ENCODE measurements at places on chromosomes 5 and 9. TPM values are rescaled to one million over a fixed set of nuclear protein-coding genes. Genes with fewer than 3 reads are reported as not detected.

Gene THG1L
- 42.4 TPM for total RNA-seq

Gene LRRC14B
- not detected for total RNA-seq

Gene C5orf15
- 31.8 TPM for total RNA-seq

DNA sequence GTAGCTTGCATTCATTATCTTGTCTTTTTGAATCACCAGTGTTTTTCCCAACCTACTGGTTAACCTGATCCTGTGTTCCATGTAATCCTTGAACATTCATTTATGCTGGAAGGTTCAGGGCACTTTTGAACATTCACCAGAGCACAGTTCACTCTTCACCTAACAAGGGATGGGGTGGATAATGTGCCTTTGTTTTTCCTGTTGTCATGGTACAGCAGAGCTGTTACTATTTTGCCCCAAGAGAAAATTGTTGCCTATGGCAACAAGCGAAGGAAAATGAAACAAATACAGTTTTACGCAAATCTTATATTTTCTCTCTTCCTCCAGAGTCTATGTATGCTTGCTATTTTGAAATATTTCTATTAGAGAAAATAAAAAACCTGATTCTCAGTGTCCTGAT lies 60.3 kb upstream of the RIOK2 start:
- no peak overlapping the region for H3K4me3 ChIP-seq
- H3K36me3 ChIP-seq = no peaks in the 10 kb centered on the region
- no peak for DNase-seq
- H3K4me1 ChIP-seq = no peaks in the 10 kb centered on the region

DNA sequence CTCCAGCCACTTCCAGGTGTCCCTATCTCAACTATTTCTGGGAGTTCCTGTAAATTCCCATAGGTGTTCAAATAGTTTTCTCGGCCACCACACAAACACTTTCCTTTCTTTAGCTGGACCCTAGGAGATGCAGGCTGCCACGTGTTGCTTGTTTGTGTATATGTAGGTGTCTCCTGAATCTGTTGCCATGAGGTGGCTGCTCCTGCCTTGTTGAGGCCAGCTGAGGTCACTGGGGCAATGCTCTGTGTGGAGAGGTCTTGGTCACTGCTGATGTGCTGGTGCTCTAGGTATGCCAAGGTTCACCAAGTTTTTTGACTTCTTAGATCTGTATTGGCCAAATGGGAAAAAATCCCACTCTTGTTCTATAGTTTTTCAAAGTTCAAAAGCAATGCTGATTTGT lies 132.5 kb upstream of the CHD1 start:
- H3K4me1 ChIP-seq = peaks cover 8% of the 10 kb centered on the region
- peak overlapping the region; percentile 62 for H3K27ac ChIP-seq
- DNase-seq = no peak
- H3K27me3 ChIP-seq = no peaks in the 10 kb centered on the region
- H3K36me3 ChIP-seq = no peaks in the 10 kb centered on the region

GRCh38 chr5:94691949-94692348 lies 73.5 kb downstream of the SLF1 start:
- H3K27me3 ChIP-seq = no peaks in the 10 kb centered on the region
- no peak overlapping the region for H3K27ac ChIP-seq
- H3K4me1 ChIP-seq = peaks cover 8% of the 10 kb centered on the region
- H3K36me3 ChIP-seq = peaks cover 2% of the 10 kb centered on the region
- peak; percentile 85 for DNase-seq

DNA sequence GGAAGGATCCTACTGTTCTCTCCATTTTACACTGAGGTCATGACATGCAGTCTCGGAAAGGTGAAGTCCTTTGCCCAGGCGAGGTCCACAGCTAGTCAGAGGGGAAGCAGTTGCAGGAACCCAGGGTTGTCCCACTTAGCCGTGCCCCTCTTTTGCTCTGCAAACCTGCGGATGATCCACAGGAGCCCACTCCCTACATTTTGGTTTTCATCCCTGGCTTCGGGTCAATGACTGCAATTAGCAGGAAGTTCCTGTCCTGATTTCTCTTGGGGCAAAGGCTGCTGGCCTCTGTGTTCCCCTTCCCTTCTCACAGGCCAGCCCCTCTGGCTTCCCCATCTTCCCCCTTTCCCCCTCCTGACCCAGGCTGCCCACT lies 1.3 kb downstream of the SLC2A8 start:
- H3K36me3 ChIP-seq = no peaks in the 10 kb centered on the region
- no peak for DNase-seq
- H3K27me3 ChIP-seq = no peaks in the 10 kb centered on the region

GRCh38 chr9:129377931-129378661 lies 200.0 kb upstream of the IER5L start:
- no peaks in the 10 kb centered on the region for H3K36me3 ChIP-seq
- no peak for DNase-seq
- peaks cover 2% of the 10 kb centered on the region for H3K27me3 ChIP-seq
- H3K27ac ChIP-seq = no peak overlapping the region
- no peak overlapping the region for H3K4me3 ChIP-seq

GRCh38 chr9:98826716-98827115 lies 19.2 kb downstream of the GALNT12 start:
- H3K36me3 ChIP-seq = no peaks in the 10 kb centered on the region
- H3K27ac ChIP-seq = no peak overlapping the region
- no peaks in the 10 kb centered on the region for H3K27me3 ChIP-seq
- H3K4me3 ChIP-seq = no peak overlapping the region

DNA sequence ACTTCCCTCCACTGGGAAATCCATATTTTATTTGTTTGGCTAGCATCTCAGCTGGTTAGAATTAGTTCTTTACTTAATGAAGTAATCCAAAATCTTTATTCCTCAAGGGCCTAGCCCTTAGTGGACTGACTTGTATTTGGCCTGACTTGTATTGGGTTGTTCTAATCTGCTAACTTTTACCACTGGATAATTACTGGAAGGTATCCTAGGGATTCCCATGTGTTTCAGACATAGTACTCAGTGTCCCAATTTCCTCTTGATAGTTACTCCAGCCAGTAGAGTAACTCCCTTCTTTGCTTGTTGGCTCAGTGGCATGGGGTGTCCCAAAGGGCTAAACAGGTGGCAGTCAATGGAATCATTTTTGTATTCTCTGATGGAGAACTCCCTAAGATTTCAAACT lies 156.0 kb downstream of the DCP2 start:
- no peak overlapping the region for H3K27ac ChIP-seq
- DNase-seq = no peak
- no peak overlapping the region for H3K4me3 ChIP-seq
- no peaks in the 10 kb centered on the region for H3K36me3 ChIP-seq

Gene C5orf24
- total RNA-seq = 33.6 TPM

Gene AGXT2
- total RNA-seq = not detected

Gene RHOBTB3
- total RNA-seq = 337 TPM

DNA sequence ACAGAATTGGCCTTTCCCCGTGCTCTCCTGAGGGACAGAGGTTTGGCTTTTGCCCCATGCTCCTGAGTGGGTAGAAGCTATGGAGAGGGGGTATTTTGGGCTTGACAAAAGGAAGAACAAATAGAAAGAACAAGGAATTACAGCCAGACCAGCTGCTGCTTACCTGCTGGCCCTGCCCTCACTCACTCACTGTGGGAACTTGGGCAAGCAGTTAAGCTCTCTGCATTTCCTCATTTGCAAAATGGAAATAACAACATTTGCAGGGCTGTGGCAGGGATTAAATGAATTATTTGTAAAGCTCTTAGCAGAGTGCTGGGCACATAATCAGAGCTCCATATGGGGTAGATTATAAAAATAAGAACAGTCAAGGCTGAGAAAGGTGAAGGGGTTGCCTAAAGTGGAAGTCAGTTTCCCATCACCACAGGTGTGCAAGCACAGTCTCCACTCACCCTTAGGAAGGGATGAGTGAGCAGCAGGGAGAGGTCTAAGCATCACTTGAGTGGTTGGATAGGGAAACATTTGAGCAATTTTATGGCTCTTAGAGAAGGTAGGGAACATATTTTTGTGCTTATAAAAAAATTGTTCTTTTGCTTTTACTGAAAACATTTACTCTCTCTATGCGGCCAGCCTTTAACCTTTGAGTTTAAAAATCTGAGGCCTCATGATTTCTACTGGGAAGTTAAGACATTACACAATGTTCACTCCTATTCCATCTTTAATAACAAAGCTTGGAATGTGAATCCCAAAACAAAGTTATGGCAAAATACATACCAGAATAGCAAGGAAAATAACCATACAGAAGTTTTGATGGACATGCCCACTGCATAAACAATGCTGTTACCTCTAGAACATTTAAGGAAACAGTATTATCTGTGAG lies 42.8 kb upstream of the LHFPL2 start:
- DNase-seq = peak; percentile 29
- H3K27me3 ChIP-seq = no peaks in the 10 kb centered on the region
- H3K4me1 ChIP-seq = no peaks in the 10 kb centered on the region
- H3K27ac ChIP-seq = no peak overlapping the region

- H3K4me1 ChIP-seq = peaks cover 29% of the 10 kb centered on the region
- H3K4me3 ChIP-seq = no peak overlapping the region
- H3K27ac ChIP-seq = peak overlapping the region; percentile 96
- peak; percentile 95 for DNase-seq
Measured at GRCh38 chr9:113675475-113675941, 200.6 kb upstream of the ZNF618 start.

GRCh38 chr5:61632064-61632463 lies 300.0 kb downstream of the ZSWIM6 start:
- no peak overlapping the region for H3K27ac ChIP-seq
- H3K27me3 ChIP-seq = no peaks in the 10 kb centered on the region
- no peak for DNase-seq
- H3K4me1 ChIP-seq = no peaks in the 10 kb centered on the region
- H3K36me3 ChIP-seq = no peaks in the 10 kb centered on the region

Gene PCDHA13
- total RNA-seq = under 0.01 TPM

DNA sequence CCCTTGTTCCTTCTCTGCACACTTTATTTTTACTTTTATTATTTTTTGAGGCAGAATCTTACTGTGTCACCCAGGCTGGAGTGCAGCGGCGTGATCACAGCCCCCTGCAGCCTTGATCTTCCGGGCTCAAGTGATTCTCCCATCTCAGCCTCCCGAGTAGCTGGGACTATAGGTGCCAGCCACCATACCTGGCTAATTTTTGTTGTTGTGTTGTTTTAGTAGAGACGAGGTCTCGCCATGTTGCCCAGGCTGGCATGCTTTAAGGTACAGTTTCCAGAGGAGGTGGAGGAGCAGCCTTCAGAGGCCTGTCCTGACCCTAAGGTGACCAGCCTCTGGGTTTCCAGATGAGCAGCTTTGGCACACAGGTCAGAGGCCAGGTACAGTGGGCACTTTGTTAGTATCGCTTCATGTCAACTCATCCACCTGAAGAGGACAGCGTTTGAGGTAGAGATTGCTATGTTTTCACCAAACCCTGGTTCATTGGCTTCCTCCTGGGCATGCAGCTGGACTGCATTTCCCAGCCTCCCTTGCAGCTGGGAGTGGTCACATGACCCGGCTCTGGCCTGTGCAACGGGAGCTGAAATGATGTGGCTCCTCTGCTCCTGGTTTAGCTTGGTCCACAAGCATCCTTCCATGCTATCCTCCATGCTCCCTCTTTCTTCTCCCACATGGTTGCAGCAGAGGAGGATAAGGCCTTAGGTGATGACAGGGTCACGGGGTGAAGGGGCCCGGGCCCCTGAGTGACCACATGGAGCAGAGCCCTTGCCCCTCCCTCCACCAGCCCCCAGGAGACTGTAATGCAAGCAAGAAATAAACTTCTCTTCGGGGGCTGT lies 139.3 kb upstream of the IER5L start:
- H3K4me3 ChIP-seq = no peak overlapping the region
- H3K36me3 ChIP-seq = no peaks in the 10 kb centered on the region
- H3K27me3 ChIP-seq = peaks cover 2% of the 10 kb centered on the region
- peak; percentile 45 for DNase-seq
- H3K4me1 ChIP-seq = peaks cover 17% of the 10 kb centered on the region

GRCh38 chr9:27763831-27764230 lies 190.6 kb upstream of the C9orf72 start:
- H3K36me3 ChIP-seq = no peaks in the 10 kb centered on the region
- H3K27me3 ChIP-seq = no peaks in the 10 kb centered on the region
- no peaks in the 10 kb centered on the region for H3K4me1 ChIP-seq
- DNase-seq = no peak

DNA sequence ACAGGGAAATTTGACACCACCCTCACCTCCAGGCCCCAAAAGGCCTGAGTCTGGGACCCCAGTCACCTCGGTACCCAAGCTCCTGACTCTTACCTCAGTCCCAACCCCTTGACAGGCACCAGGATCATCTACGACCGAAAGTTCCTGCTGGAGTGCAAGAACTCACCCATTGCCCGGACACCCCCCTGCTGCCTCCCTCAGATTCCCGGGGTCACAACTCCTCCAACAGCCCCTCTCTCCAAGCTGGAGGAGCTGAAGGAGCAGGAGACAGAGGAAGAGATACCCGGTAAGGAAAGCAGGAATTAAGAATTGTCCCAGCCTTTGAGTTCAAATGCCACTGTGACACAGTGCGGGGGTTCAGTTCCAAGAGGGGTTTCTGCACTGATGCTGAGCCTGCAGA lies 1.3 kb downstream of the EIF4EBP3 start:
- H3K27ac ChIP-seq = no peak overlapping the region
- peaks cover 21% of the 10 kb centered on the region for H3K36me3 ChIP-seq
- H3K4me1 ChIP-seq = peaks cover 15% of the 10 kb centered on the region
- no peak for DNase-seq
- no peaks in the 10 kb centered on the region for H3K27me3 ChIP-seq

DNA sequence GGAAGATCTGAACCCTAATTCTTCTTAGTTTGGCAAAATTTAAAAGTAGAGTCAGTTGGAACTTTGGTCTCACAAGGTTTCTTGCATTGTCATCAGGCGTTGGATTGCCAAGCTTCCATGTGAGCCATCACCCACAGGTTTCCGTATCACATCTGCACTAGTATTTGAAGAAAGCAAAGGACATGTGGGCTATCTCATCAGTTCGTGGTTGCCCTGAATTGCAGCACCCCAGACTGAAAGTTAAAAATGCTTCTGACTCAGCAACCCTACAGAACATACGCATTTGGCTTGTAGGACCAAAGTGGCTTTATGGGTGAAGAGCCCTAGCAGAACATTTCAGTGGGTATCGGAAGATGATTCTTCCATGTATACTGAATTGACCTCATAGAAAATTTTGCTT lies 358.0 kb downstream of the ENC1 start:
- no peak for DNase-seq
- no peaks in the 10 kb centered on the region for H3K4me1 ChIP-seq
- no peaks in the 10 kb centered on the region for H3K27me3 ChIP-seq
- H3K27ac ChIP-seq = no peak overlapping the region
- no peak overlapping the region for H3K4me3 ChIP-seq

DNA sequence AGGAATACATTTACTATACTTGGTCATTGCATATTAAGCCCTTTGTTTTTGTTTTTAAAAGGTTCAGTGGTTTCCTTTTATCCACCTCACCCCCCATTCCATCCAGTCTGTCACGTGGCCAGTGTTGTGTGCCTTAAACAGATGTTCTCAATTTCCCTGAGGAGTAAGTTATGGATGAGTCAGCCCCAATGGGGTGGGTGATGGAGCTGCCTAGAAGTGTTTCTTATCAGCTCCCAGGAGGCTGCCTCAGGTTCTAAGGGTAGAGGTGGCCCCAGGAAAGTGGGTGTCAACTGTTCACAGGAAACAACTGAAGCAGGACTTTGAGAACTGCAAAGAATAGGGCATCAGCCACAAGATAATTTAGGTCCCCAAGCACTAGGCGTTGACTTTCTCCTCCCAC lies 41.1 kb downstream of the ACTBL2 start:
- H3K4me3 ChIP-seq = no peak overlapping the region
- DNase-seq = peak; percentile 99
- H3K27me3 ChIP-seq = no peaks in the 10 kb centered on the region
- H3K4me1 ChIP-seq = peaks cover 22% of the 10 kb centered on the region

Measured in fibroblast of lung (primary cell).